ENCODE measurements at places on chromosomes 2 and 18. TPM values are rescaled to one million over a fixed set of nuclear protein-coding genes. Genes with fewer than 3 reads are reported as not detected.

DNA sequence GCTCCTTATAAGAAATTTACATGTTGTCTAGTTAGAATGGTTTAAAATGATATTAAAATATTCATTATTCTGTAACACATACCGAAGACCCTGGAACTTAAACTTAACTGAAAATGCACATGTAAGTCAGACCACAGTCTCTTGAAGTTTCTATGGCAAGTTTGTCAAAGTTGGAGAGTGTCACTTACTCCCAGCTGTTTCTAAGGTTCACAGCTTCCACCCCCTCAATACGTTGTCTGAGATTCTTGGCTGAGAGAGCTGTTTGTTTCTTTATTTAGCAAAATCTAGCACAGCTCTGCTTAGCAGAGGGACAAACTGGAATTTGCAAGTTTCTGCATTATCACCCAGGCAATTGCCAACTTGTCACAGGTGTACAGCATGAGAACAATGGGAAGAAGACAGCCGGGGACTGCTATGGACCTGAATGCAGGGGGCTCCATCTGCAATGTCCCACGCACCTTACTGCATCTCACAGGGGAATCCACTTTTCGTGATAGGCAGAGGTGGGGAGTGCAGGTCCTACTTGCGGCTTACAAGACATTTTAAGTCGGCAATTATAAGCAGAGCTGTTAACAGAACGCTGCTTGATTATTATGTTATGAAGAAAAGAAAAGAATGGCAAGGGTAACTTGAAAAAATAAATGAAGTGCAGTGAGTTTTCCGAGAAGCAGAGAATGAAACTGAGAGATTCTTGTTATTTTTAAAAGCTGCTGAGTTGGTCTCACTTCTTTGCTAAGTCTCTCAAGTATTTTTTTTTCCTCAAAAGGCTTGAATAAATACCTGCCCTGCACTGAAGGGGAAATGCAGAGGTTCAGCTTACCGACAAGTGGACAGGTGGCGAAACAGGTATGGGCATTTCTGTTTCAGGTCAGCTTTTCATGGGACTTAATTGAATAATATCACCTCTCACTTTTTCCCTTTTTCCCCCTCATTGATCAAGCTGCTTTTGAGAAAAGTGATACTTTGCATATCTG is 1072.1 kb upstream of the FANCL start:
- H3K4me1 ChIP-seq, result no peaks in the 10 kb centered on the region
- H3K27ac ChIP-seq, result no peak overlapping the region
- no peaks in the 10 kb centered on the region for H3K27me3 ChIP-seq
- H3K36me3 ChIP-seq, result no peaks in the 10 kb centered on the region

GRCh38 chr18:24204904-24205303 is 66.0 kb downstream of the CABYR start:
- H3K27me3 ChIP-seq, result no peaks in the 10 kb centered on the region
- no peak for DNase-seq
- H3K4me3 ChIP-seq, result no peak overlapping the region
- no peak overlapping the region for H3K27ac ChIP-seq
- no peaks in the 10 kb centered on the region for H3K36me3 ChIP-seq
- peaks cover 17% of the 10 kb centered on the region for H3K4me1 ChIP-seq

DNA sequence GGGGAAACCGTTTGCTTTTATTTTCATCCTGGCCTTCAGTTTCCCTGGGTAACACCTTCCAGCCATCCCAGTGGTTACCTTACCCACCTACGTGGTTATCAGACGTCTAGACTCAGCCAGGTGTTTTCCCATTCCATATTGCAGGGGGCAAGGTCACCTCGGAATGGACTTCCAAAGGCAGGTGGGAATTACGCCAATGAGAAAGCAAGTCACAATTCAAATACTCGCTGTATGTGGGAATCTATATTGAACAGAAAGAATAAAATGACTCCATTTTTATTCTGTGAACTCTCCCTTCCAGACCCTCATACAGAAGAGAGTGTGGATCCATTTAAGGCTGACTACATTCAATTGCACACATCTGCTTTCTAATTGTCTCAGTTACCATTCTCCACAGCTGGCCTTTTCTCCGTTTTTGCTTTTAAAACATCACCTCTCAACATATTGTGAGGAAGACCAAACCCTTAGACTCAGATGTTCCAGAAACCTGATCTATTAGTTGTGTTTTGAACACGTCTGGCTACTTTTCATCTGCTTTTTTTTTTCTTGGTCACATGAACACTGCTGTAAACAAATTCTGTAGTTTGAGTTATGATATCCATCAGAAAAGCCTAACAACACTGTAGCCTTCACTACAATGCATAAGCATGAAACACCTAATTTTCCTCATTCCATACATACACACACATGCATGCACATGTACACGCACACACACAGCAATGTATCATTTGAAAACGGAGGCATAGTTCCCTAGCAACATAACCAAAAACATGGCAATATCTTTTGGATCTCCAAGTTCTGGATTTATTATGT is 59.8 kb downstream of the BCL2 start:
- no peak for DNase-seq
- peaks cover 1% of the 10 kb centered on the region for H3K4me1 ChIP-seq
- H3K36me3 ChIP-seq, result no peaks in the 10 kb centered on the region

DNA sequence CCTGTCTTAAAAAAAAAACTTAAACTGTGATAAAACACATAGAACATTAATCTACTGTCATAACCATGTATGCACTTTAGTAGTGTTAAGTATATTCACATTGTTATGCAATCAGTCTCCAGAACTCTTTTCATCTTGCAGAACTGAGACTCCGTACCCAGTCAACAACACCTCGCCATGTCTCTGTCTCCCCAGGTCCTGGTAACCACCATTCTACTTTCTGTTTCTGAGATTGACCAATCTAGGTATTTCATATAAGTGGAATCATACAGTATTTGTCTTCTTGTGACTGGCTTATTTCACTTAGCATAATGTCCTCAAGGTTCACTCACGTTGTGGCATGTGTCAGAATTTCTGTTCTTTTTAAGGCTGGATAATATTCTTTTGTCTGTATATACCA is 290.8 kb upstream of the CXCR4 start:
- H3K36me3 ChIP-seq, result no peaks in the 10 kb centered on the region
- no peak overlapping the region for H3K4me3 ChIP-seq
- no peak for DNase-seq
- no peak overlapping the region for H3K27ac ChIP-seq

DNA sequence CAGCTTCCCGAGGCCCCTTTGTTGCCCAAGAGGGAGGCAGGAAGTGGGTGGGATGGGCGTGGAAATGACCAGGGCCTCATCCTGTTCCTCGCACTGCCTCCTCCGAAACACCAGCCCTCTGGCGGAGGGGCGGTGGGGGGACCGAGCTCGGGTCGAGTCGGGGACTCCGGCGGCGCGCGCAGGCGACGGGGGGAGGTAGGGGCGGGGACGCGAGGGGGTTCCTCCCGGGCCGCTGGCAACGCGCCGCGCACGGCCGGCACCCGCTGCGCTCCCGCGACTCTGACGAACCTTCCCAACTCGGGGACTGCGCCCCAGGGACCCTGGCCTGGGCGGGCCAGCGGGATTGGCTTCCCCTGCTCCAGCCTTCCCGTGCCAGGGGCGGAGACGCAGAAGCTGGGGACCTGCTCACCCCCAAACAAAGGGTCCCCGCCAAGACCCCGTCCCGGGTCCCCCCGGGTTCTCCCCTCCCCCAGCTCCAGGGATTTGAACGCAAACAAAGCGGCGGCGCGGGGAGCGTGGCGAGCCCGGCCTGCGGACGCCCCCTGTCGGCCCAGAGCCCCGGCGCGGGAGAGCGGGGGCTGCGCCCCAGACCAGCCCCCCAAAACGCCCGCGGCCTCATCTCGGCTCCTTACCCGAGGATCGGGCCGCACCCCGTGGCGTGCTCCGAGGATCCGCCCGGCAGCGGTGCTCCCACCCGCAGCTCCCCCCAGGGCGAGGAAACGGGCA is 1.2 kb downstream of the SEMA4C start:
- H3K27ac ChIP-seq, result peak overlapping the region; percentile 83
- H3K36me3 ChIP-seq, result peaks cover 50% of the 10 kb centered on the region
- H3K4me3 ChIP-seq, result peak overlapping the region; percentile 87
- H3K4me1 ChIP-seq, result peaks cover 24% of the 10 kb centered on the region

SGPP2 gene
- total RNA-seq, result not detected

Measured in SJSA1 (cell line).